Myometrial cell (primary cell): ENCODE measurements at places on chromosomes 2 and 18. TPM values are rescaled to one million over a fixed set of nuclear protein-coding genes. Genes with fewer than 3 reads are reported as not detected.

SP100 gene
- total RNA-seq = 68.6 and 77.0 TPM in 2 replicates

PLEKHH2 gene
- 3.7 and 4.8 TPM in 2 replicates for total RNA-seq

CD207 gene
- total RNA-seq = not detected in 2 replicates

POTEJ gene
- total RNA-seq = not detected in 2 replicates

SERPINB12 gene
- not detected in 2 replicates for total RNA-seq

TTC31 gene
- 18.5 and 31.2 TPM in 2 replicates for total RNA-seq

FSHR gene
- not detected in 2 replicates for total RNA-seq

ANTXR1 gene
- total RNA-seq = 43.8 and 45.2 TPM in 2 replicates

KLHL30 gene
- not detected in 2 replicates for total RNA-seq

L3MBTL4 gene
- total RNA-seq = not detected in 2 replicates

MROH2A gene
- not detected in 2 replicates for total RNA-seq

DAW1 gene
- 2.8 and 9.8 TPM in 2 replicates for total RNA-seq

CNTNAP5 gene
- not detected in 2 replicates for total RNA-seq

NEURL3 gene
- not detected in 2 replicates for total RNA-seq

ICA1L gene
- 2.0 and 2.8 TPM in 2 replicates for total RNA-seq

CLEC4F gene
- not detected in 2 replicates for total RNA-seq

UGT1A10 gene
- total RNA-seq = not detected in 2 replicates

PROM2 gene
- total RNA-seq = under 0.01 TPM in 1 of 2 replicates, not detected in the other

FER1L5 gene
- under 0.01 and 0.18 TPM in 2 replicates for total RNA-seq

COLEC11 gene
- total RNA-seq = 0.89 TPM in 1 of 2 replicates, not detected in the other

GPC1 gene
- total RNA-seq = 137 and 142 TPM in 2 replicates

ICOS gene
- total RNA-seq = not detected in 2 replicates

HRH4 gene
- not detected in 2 replicates for total RNA-seq

TNS1 gene
- total RNA-seq = 25.9 and 29.1 TPM in 2 replicates

ZSWIM2 gene
- not detected in 2 replicates for total RNA-seq

TEX44 gene
- total RNA-seq = not detected in 2 replicates

SLC4A3 gene
- total RNA-seq = 5.5 and 5.7 TPM in 2 replicates

CPO gene
- total RNA-seq = not detected in 2 replicates

CCDC85A gene
- 1.6 and 3.7 TPM in 2 replicates for total RNA-seq

CCDC74A gene
- total RNA-seq = 20.0 and 30.3 TPM in 2 replicates

CHCHD5 gene
- 19.3 and 43.5 TPM in 2 replicates for total RNA-seq

LRP1B gene
- not detected in 2 replicates for total RNA-seq

TSHZ1 gene
- 5.2 and 5.7 TPM in 2 replicates for total RNA-seq

DSC3 gene
- 0.58 and 0.89 TPM in 2 replicates for total RNA-seq

DSG3 gene
- not detected in 2 replicates for total RNA-seq
